ENCODE measurements at places on chromosomes 1 and 21.

DNA sequence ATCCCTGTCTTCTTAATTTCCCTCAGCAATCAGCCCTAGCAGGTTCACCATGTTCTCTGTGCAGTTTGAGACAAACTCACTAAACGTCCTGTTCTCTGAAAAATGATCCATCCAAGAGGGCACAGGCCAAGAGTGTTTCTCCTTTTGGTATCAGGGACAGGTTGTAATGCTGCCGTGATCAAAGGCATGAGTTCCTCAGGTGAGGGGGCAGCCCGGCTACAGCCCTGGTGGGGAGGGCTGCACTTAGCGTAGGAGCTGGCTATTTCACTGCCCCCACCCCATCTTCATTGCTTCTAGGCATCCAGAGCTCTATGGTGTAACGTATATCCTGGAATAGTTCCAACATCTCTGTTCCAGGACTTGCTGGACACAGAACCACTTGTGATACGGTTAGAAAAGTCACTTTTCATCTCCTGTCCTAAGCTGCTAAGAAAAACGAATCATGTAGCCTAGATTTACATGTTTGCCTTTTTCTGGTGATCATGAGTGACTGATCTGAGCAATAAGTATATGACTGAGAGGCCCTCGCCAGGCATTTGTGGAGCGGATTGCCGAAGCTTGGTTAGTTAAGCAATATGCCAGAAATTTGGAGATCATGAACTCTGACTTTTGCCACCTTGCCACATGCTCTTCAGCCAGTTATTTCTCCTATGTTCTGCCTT lies 41.1 kb upstream of the SRP9 start:
- DNase-seq = no peak

GRCh38 chr1:172024516-172024915 lies 183.2 kb downstream of the DNM3 start:
- DNase-seq = no peak

- no peak for DNase-seq
Measured at GRCh38 chr1:61078618-61079295, 3.6 kb upstream of the NFIA start.

GRCh38 chr1:25763493-25763892 lies 36.5 kb upstream of the SELENON start:
- DNase-seq = no peak

- DNase-seq = peak; percentile 90
Measured at GRCh38 chr1:24930260-24931145, at the start of gene RUNX3. RUNX3 (minus strand) TSS chr1:24930276; CDS start chr1:24929868, 408 bp downstream.

DNA sequence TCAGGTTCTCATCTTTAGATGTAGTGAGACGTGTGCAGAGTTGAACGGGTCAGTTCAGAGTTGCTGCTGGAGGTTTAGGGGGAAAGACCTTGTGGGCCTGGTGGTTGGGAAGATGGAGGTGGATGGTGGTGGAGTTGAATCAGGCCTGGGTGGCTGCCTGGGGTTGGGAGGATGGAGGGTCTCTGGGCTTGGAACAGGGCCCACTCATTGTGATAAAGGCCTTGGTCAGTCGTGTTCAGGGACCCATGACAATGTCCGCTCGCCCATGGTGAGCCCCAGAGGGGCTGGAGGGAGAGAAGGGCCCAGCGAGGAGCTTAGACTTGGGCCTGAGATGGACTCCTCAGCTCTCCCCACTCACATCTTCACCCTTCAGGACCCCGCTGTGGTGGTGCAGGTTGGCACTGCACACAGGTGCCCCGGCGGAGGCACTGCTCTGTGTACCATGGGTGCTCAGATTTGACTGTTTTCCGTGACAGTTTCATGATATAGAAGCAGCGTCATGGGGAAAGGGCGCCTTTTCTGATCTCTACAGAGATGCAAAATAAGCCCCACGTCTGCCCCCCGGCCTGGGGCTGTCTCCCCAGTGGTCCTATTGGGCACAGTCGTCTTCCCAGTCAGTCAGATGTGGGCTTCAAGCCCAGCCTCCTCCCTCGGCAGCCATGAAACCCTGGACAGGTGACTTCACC lies 39.2 kb downstream of the DISP3 start:
- DNase-seq = no peak

Data from stimulated activated CD8-positive, alpha-beta memory T cell treated with anti-CD3 and anti-CD28 coated beads, Interleukin-4, amount 100 ng/mL, for 4 hours (primary cell).